GM03348 (cell line): ENCODE measurements at places on chromosomes 6 and 20.

DNA sequence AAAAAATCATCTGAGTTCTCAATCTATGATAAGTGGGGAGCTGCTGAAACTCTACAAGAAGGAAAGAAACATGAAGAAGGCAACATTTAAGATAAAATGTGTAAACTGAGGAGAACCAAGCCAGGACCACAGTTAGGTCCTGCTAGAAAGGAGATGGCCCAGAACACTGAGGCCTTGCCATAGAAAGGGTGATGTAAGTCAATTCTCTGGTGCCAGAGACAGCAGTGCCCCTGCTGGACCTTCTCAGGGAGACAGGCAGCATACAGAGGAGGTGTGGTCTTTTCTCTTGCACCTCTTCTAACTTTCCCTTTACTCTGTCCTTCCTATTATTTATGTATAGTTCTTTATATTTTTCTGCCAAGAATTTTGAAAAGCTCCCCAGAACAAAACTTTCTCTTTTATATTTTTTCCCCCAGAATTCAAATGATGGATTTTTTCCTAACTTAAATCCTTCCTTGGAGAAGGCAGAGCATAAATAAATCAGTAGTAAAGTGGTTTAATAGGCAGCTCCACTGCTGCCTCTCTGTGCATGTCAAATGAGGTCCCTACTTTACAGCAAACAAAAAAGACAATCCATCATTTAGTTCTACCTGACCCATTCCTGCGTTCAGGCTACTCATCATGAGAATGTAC is 9.0 kb downstream of the UQCC2 start:
- DNase-seq, result peak; percentile 81

GRCh38 chr6:1390133-1390945 is 963 bp downstream of the FOXF2 start:
- peak; percentile 66 for DNase-seq

- DNase-seq, result no peak
Measured at GRCh38 chr20:22728146-22728745, 143.9 kb upstream of the FOXA2 start.

GRCh38 chr6:46022106-46022948 is 6.7 kb upstream of the CLIC5 start:
- DNase-seq, result no peak

- DNase-seq, result no peak
Measured at GRCh38 chr6:27797960-27798359, 114.2 kb downstream of the OR2B2 start.

DNA sequence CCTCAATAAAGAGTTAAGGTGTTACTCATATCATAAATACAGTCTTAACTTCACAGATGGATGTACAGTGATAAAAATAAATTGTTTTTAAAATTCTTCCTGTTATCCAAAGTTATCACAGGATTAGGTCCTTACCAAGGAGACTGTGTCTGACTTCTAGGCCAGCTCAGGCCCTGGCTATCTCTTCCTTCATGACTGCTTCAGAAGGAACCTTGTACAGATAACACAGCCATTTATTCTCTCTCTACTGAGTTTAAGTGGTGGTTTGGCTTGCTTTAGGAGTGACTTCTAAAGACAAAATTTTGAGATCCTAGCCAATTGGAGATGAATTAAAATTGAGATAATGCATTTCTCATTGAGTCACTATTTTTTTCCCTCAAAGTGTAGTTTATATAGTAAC is 40.8 kb upstream of the RNF182 start:
- DNase-seq, result no peak

GRCh38 chr20:12575352-12576095 is 433.2 kb upstream of the SPTLC3 start:
- DNase-seq, result no peak

GRCh38 chr6:167739721-167740475 is 86.8 kb upstream of the AFDN start:
- DNase-seq, result no peak

GRCh38 chr6:56350628-56351260 is 103.4 kb upstream of the COL21A1 start:
- DNase-seq, result no peak

- no peak for DNase-seq
Measured at GRCh38 chr6:42345696-42346416, 105.9 kb downstream of the TRERF1 start.

DNA sequence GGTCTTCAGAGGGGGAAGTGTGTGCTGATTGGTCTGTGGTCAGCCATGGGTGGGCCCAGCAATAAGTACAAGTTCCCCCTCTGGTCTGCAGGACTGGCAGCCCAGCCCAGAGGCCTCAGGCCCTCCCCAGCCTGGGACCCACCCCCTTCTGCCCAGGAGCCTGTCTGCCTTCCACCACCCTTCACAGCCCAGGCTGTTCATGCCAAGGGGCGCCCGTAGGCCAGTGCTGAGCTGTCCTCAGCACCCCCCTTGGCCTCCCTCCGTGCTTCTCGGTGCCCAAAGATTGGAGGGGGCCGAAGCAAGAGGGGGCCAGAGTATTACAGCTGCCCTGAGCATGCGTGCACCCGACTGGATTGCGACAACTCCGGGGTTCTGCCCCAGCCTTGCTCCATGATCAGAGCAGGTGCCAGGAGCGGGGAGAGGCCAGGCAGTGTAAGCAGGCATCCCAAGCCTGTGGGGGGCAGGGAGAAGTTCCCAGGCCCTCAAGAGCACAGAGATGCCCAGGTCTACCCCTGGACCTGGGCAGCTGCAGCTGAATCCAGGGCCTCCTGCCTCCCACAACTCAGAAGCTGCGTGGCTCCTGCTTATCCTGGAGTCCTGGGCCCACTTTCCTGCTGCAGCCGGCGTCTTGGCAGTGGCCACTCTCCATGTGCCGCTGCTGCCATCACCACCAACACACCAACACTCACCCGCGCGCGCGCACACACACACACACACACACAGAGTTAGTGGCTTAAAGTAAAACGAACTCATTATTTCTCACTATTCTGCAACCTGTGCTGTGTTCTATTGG is 33.3 kb downstream of the CST9L start:
- no peak for DNase-seq

GRCh38 chr20:35279533-35280174 is 1.7 kb upstream of the MMP24OS start:
- DNase-seq, result no peak

GRCh38 chr6:168473197-168473596 is 32.2 kb downstream of the SMOC2 start:
- DNase-seq, result no peak

- DNase-seq, result no peak
Measured at GRCh38 chr20:14991023-14991422, 653.6 kb upstream of the FLRT3 start.

GRCh38 chr6:149750136-149750609 is 632 bp downstream of the PCMT1 start:
- peak; percentile 65 for DNase-seq

DNA sequence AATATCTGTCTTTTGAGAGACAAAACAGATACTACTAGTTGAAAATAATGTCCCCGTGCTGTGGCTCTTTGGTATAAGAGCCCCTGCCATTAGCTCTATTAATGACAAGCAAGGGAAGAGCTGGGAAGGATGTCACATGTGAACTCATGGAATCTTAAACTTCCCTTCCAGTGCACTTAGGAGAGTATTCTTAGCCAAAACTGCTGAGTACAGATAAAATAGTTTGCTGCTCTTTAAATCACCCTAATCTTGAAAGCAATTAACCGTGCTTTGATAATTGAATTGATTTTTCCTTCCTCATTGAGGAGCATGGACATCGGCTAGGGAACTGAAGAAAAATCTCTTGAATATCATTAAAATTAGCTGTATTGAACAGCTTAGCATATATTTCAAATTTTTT is 91.7 kb downstream of the SLC35B3 start:
- DNase-seq, result no peak

- DNase-seq, result no peak
Measured at GRCh38 chr6:108350528-108350927, 55.7 kb downstream of the AFG1L start.

GRCh38 chr6:20403070-20403765 is 1.5 kb downstream of the E2F3 start:
- peak; percentile 91 for DNase-seq

DNA sequence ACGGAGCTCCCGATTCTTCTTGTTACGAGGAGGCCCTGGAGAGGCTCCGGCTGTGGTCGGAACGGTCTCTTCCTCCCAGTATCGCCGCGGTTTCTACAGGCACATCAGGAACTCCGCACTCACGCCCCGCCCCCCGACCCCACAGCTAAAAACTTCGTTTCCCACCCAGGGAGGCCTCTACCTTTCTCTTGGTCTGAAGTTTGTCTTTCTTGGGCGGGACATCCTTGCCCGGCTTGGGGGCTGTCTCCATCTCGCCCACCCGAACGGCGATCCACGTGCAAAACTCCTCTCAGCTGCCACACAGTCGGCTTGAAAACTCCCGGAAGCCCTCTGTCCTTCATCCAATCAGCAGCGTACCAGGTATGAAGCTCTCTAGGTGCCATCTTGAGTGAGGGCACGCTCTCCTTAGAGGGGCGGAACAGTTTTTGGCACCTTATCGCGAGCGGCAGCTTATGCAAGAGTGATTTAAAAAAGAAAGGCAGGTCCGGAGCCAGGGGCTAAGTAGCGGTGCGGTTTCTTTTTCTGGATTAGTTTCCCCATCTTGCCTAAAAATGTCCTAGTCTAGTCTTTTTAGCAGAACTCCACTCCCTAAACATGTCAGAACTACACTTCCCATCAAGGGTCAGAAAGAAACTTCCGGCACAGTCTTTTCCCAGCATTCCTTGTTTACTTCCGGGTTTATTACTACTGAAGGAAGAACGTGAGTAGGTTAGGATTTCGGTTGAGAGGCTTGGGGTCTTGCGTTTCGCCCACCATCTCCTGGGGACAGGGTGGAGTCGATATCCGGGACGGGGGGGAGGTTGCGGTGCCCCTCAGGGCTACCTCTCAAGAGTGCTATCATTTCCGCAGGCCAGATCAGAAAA is at the start of the genes PFDN6 and WDR46:
Gene PFDN6, plus strand, starts transcription at position 681 of the 863 bp plus-strand sequence. CDS start 256 bp downstream, outside the sequence.
Gene WDR46, minus strand, starts transcription at position 319 of the 863 bp plus-strand sequence. Its CDS starts 69 bp downstream, at position 250.
- DNase-seq, result peak; percentile 94

DNA sequence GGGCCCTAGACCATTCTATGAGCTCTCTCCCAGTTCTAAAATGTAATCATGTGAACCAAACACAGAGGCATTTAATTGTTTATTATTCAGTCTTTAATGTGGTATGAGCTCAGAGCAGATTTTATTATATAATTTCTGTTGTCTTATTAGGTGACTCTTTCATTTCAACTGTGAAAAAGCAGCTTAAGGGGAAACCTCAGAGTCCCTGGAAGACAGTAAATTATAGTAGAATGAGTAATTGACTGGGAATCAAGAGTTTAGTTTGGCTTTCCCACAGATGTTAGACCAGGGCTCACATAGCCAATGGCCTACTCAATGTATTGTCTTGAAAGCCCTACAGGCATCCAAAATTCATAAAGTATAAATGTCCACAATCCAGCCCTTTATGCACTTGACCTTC is 390.4 kb upstream of the SLC35B3 start:
- DNase-seq, result no peak

DNA sequence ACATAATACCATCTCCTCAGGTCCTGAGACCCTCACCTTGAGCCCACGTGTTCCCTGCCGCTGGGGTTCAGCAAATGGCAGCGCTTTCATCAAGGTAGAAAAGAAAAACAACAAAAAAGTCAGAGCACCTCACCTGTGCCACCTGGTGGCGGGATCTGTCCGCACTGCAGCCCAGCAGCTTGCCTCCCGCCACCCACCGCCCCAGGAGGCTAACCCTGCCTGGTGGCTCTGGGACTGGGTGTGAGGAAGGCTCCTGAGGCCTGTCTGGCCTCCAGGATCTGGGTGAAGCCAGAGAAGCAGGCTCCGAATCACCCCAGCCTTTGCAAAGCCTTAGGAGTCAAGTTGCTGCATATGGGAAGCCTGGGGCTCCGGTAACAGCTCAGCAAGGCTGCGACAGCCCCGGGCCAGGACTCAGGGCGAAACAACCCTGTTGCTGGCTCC is 270.8 kb downstream of the BMP7 start:
- DNase-seq, result peak; percentile 43

- no peak for DNase-seq
Measured at GRCh38 chr20:19181552-19181951, 30.9 kb upstream of the SLC24A3 start.

DNA sequence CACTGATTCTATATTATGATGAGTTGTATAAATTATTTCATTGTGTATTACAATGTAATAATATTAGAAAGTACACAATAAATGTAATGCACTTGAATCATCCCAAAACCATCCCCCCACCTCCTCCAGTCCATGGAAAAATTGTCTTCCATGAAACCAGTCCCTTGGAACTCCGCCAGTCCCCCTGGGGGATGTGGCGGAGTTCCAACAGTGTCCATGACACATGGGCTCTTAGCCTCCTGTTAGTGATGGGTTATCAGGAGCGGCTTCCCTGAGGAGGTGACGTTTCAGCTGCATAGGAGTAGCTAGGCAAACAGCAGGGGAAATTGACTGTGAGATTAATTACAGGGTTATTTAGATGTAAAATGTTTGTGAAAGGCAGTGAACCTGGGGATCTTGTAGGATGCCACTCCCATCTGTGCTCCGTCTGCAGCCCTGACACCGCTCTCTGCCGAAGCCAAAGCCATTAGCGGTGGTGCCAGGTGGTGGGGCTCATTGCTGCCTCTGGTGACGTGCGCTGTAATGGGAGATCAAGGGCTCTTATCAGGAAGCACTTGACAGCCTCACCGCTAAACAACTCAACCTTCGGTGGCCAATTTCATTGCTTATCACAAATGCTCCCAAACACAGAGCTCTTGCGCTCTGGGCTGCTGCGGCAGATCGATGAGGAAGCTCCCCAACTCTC is 81.6 kb upstream of the MC3R start:
- DNase-seq, result no peak

- no peak for DNase-seq
Measured at GRCh38 chr6:39905640-39905975, 28.7 kb downstream of the MOCS1 start.

- no peak for DNase-seq
Measured at GRCh38 chr6:107620732-107621131, 130.8 kb downstream of the SOBP start.

GRCh38 chr6:92545861-92546260 is 873.5 kb downstream of the EPHA7 start:
- DNase-seq, result no peak

DNA sequence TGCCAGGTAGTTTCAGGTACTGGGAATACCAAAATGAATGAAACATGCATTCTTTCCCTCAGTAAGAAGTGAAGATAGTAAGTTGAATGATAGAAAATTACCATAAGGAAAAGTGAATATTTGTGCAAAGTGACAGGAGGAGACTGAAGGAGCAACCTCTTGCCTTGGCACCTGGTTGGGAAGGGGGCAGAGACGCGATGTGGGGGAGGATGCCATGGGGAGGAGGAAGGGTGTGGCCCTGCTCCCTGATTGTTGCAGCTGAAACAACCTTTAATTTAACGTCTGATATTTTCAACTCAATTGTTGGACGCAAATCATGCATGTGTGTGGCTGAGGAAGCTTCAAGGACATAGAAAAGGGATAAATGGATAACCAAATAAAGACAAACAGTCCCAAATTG is 72.1 kb upstream of the ENPP5 start:
- no peak for DNase-seq

DNA sequence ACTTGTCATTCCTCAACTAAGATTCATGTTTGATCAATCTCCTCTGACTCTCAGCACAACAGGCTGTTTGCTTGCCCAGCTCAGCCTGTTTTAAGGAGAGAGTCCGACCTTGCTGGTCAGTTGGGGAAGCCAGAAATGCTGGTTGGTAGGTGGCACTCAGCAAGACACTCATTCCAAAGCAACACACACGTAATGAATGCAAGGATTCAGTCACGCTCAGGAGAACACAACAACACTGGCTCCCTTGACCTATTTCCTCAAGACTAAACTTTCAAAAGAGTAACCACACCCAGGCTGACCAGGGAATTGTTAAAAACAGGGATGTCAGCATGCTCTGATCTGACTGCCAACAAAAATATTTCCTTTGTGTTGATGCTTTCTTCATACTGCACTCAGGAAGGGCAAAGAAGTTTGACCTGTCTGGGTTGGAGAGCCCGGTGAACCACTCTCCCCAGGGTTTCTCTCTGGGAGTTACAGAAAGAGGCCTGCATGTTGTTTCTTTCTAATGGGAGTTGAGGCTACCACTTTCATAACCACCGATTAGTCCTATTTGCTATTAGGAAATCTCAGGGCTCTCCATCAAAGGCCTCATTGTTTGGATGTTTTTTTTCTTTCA is 25.6 kb upstream of the PREP start:
- DNase-seq, result peak; percentile 60
